ENCODE measurements at places on chromosomes 13 and 19. TPM values are rescaled to one million over a fixed set of nuclear protein-coding genes. Genes with fewer than 3 reads are reported as not detected.

The FPR3 gene
- not detected for total RNA-seq

The ICAM5 gene
- total RNA-seq: 6.4 TPM

The NLRP9 gene
- not detected for total RNA-seq

The ZNF570 gene
- 8.8 TPM for total RNA-seq

The GDF15 gene
- 183 TPM for total RNA-seq

The RGS9BP gene
- 0.57 TPM for total RNA-seq

The PDX1 gene
- total RNA-seq: not detected

The FCAR gene
- total RNA-seq: not detected

The ZNF419 gene
- total RNA-seq: 36.3 TPM

The GNG7 gene
- total RNA-seq: under 0.01 TPM

The UNC13A gene
- 0.14 TPM for total RNA-seq

The KIR2DL1 gene
- total RNA-seq: not detected

The KIR2DL3 gene
- not detected for total RNA-seq

The NLRP11 gene
- total RNA-seq: not detected

The URAD gene
- total RNA-seq: not detected

The RFPL4A gene
- not detected for total RNA-seq

The DEDD2 gene
- total RNA-seq: 25.7 TPM

The FGF22 gene
- total RNA-seq: not detected

The S1PR4 gene
- total RNA-seq: 0.43 TPM

The CGB3 gene
- total RNA-seq: not detected

Measured in nasal cavity respiratory epithelium epithelial cell of viscerocranial mucosa (primary cell).